Stimulated activated CD4-positive, alpha-beta T cell treated with anti-CD3 and anti-CD28 coated beads, Interleukin-2, amount 100 ng/mL, for 4 hours (primary cell): ENCODE measurements at places on chromosomes 16 and 17.

- no peak for DNase-seq
Measured at GRCh38 chr17:22278302-22279275, 586.3 kb downstream of the KCNJ18 start.

DNA sequence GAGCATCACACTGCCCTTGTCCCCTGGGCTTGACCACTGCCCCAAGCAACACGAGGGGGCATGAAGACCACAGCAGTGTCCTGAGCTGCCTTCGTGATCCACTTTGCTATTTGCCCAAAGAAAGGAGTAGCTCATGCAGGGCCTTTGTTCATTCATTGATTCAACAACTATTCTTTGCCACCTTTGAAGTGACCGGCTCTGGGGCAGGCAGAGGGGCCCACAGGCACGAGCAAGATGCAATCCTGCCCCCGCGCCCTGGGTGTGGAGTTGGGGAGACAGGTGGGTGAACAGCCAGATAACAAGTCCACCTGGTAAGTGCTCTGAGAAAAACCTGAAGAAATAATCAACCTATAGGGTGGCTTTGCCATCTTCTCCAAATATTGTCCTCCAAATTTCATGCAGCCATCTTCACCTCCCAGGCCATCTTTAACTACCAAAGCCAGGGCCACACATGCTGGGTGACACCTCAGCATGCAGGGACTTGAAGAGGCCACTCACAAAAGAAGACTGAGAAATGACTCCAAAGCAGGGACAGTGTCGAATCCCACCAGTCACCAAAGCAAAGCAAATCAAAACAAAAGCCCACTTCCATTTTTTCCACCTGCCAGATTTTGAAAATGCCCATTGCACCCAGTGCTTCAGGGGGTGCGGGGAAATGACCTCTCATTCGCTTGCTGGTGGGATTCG is 18.2 kb upstream of the RBFOX3 start:
- DNase-seq, result no peak

- DNase-seq, result no peak
Measured at GRCh38 chr16:29789775-29790182, 772 bp upstream of the KIF22 start.

DNA sequence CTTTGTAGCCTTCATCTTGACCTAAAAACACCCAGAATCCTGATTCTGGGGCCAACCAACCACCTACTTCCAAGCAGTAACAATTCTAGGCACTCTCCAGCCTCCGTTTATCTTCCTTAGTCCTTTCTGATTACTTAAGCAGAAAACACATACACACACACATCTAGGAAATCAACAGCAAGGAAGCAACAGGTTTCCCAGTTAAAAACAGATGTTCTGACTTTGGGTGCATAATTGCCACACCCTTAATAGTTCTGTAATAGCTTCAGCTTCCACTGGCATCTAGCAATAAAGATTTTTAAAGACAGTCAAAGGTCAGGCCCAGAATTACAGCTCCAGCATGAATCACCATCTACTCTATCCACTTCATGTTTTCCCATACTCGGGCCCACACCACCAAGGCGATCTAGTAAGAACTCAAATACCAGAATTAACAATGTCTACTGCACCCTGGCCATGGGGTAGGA is 2.6 kb downstream of the ARHGAP17 start:
- DNase-seq, result no peak

GRCh38 chr17:79424471-79425185 is 186.2 kb downstream of the RBFOX3 start:
- no peak for DNase-seq

- DNase-seq, result no peak
Measured at GRCh38 chr16:62929593-62929992, 893.4 kb upstream of the CDH8 start.
